Stimulated activated CD4-positive, alpha-beta T cell treated with anti-CD3 and anti-CD28 coated beads, Interleukin-4, amount 100 ng/mL, for 4 hours (primary cell): ENCODE measurements at places on chromosomes 7 and 10.

DNA sequence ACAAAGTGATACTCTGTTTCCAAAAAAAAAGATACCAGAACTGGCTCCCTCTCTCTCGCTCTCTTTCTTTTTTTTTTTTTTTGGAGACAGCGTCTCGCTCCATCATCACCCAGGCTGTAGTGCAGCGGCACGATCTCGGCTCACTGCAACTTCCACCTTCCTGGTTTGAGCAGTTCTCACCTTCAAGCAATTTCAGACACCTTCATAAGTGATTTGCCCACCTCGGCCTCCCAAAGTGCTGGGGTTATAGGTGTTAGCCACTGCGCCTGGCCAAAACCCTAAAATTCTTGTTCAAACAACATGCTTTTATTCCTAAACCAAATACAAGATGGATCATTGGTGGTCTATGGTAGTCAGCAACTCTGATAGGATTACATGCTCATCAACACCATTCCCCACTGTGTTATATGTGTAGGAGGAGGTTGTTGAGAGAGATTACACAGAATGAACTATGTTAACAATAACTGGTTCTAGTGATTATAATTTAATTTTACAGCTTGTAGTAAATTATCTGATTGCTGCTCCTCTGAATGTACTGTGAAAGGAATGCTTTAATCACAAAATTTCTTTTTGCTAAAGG, 15.5 kb downstream of the ACBD5 start:
- no peak for DNase-seq

- no peak for DNase-seq
Measured at GRCh38 chr7:100169147-100169850, 882 bp upstream of the GAL3ST4 start.

GRCh38 chr7:142188154-142188553, 69.7 kb downstream of the PRSS58 start:
- DNase-seq: no peak

GRCh38 chr7:128928159-128928813, 9.4 kb upstream of the IRF5 start:
- no peak for DNase-seq

DNA sequence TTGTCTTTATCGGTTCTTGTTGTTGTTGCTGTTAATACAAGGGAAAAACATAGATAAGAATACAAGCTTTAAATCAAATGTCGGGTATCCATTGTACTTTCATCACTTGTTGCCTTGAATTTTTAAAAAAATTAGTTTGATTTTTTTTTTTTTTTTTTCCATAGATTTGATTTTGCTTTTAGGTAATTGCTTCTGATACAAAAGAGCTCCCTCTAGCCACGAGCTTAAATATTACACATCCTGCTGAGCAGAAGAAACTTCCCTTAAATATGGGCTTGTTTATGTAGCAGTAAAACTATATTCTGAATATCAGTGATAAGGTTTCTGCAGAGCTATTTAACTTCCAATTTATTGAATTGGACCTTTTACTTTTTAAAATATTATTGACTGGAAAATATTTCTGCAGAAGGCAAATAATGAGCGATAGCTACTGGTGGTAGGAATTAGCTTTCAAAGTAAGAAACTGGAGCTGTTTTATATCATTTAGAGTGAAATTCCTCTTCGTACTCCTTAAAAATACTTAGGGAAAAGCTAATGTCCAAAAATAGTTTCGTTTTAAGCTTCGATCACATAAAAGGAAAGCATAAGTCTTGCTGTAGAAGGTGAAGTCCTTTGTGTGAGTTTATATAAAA, 216.9 kb downstream of the POLR1F start:
- DNase-seq: no peak

DNA sequence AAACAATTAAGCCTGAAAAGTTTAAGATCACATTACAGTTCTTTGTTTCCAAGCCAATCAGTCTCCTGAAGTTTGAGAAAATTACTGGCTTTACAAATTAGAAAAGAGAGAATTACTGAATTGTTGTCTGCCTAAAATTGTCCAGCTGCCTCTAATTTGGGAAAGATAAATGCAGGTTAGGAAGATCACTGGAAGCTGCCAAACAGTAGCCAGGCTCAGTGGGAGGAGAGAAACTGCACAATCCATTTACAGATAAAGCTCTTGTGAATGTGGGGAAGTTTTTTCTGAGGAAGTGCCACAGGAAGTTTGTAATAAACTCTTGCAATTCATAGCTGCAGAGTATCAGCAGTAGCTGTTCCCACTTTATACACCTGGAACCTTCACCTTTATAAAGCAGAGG, 100.7 kb downstream of the IQUB start:
- no peak for DNase-seq

GRCh38 chr10:22321924-22322640, 1.2 kb downstream of the BMI1 start:
- peak; percentile 25 for DNase-seq
